Umbilical cord (tissue), 2 donors: ENCODE measurements at places on chromosomes 7 and 10. TPM values are rescaled to one million over a fixed set of nuclear protein-coding genes. Genes with fewer than 3 reads are reported as not detected.

The PRSS37 gene
- total RNA-seq: 0.72 TPM

DNA sequence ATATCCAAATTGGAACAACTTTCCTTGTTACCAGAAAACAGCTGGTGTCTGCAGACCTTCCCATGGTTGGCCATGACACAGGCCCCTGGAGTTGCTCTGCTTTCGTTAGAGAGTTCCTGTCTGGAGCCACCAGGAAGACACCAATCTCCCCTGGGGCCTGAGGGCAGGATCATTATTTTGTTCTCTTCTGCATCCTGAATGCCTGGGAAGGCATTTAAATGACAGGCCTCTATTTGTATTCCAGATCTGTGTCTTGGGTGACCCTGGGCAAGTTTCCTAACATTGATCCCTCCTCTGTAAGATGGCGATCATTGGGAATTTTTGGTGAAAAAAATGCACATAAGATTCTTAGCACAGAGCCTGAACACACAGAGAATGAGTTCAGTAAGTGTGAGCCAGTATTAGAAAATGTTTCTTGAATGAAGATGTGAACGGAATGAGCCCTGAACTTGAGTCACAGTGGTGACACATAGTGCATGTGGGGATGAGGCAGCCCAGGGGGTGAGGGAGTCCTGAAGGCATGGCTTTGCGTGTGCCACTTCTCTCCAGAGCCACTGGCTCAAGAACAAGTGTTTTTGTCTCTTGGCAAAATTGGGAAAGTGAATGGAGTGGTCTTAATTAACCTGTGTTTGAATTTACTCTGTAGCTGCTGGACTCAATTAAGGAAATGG, 28.4 kb downstream of the BMPER start:
- DNase-seq: peak; percentile 9

- DNase-seq: no peak
Measured at GRCh38 chr7:46292741-46293140, 371.7 kb upstream of the IGFBP3 start.

DNA sequence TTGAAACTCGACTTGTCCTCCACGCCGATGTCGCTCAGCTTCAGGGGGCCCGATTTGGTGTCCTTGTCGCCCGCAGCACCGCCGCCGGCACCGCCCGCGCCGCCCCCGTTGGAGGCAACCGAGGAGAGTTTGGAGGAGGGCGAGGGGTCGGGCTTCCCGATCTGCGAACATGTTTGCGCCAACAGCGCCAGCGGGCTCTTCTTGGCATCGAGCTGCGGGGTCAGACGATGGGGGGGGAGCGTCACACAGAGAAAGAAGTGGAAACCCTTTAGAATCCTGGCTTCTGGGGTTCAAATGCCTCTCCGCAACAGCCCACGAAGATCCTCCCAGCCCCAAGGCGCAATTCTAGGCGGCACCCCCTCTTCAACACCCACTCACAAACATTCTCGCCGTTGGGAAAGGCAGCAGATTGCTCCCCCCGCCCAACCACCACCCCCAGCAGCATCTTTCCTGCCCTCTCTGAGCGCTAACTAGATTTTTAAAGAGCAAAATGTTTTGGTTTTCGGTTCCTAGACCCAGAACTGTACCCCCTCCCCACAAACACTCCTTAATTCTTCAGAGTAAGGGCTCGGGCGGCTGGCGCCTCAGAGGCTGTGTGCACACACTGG, 1.3 kb downstream of the ZNF503 start:
- DNase-seq: peak; percentile 42

The C10orf67 gene
- 7.7 TPM for total RNA-seq

DNA sequence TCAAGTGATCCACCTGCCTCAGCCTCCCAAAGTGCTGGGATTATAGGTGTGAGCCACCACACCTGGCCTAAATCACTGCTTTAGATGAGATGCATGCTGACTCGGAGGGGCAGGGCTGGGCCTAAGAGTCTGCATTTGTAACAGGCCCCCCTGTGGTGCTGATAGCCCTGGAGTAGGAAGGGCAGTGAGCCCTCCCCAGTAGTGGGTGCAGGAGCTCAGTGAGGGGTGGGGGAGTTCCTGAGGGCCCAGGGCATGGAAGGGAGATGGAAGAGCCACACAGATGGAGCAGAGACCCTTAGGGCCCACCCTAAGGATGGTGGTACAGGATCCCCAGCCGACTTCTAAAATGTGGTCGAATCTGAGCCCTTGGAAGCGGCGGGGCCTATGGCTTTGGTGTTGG, 131.7 kb upstream of the PPIF start:
- no peak for DNase-seq

The MYL10 gene
- total RNA-seq: not detected

The CUBN gene
- 1.4 TPM for total RNA-seq

The CALY gene
- not detected for total RNA-seq

DNA sequence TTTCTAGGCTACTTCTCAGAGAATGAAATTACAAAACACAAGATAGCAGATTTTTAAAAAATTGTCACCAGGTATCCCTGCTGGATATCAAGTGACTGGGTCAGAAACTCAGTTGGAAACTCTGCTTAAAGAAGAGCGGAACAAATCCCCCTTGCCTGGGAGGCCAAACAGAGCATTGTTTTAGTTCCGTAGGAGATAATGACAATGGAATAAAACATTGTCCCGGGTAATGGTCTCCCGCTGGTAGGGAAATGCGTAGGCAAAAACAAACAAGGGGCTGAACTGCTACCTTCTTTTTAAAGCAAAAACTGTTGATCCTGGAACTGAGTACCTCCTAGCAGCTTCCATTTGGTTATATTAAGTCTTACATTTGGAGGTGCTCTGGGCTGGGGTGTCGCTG, 21.3 kb upstream of the VAX1 start:
- DNase-seq: no peak

The AOC1 gene
- total RNA-seq: 0.96 TPM

DNA sequence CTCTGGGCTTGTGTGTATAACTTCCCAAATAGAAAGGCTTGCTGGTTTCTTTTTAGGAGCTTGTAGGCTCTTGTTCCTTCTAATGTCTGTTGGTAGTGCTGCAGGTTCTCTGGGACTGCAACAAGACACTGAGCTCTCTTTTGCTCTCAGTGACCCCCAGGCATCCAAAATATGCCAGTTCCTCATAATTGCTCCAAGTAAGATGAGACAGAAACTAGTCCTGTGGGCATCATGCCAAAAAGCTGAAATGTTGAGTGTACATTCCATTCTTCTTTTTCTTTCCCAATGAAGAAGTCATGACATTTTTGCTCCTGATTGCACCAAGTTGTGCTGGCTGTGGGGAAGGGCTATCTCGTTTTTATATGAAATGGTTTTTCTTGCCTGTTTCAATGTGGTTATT, 7.1 kb upstream of the BTBD16 start:
- DNase-seq: peak; percentile 63

DNA sequence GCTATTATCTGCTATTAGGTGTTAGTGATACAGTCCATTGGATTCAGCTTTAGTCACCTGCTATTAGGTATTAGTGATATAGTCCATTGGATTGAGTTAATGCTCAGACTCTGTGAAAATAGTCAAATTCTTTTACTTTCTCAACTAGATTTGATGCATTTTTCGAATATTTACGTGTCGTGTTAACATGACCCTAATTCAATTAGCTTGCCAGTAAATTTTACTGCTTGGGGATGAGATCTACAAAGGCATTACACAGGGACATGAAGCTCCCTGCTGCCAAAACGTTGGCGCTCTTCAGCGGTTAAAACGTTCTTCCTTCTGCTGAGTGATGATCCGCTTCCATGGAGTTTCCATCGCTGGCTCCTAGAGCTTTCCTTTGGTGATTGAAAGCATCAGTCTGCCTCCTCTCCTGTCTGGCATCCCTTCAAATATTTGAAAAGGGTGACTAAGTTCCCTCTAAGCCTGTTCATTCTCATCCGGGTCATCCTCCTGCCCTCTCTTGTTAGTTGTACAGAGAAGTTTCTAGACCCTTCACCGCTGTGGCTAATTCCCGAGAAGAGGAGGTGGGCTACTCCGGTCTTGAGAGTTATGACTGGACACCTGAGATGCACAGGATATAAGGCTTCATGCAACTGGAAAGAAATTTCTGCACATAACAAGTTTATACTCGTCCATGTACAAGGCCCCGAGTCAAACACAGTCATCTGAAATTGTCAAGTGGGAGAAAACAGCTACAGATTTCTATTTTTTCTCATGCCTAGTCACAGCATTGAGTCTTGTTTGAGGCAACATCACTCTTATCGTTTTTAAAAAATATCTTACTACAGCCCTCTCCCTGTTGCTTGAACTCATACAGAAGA, 254.0 kb downstream of the KLF6 start:
- DNase-seq: no peak

The CDC14C gene
- 2.6 TPM for total RNA-seq

The CHCHD3 gene
- total RNA-seq: 42.6 TPM

The VWDE gene
- 13.0 TPM for total RNA-seq

GRCh38 chr7:129975309-129975708, 22.5 kb upstream of the UBE2H start:
- no peak for DNase-seq
